ENCODE measurements at places on chromosomes 11 and 22.

- H3K36me3 ChIP-seq, result no peaks in the 10 kb centered on the region
- H3K4me3 ChIP-seq, result no peak overlapping the region
- no peaks in the 10 kb centered on the region for H3K27me3 ChIP-seq
- H3K4me1 ChIP-seq, result no peaks in the 10 kb centered on the region
- no peak for DNase-seq
Observed at GRCh38 chr11:74268456-74268855, 43.0 kb downstream of the P4HA3 start.

DNA sequence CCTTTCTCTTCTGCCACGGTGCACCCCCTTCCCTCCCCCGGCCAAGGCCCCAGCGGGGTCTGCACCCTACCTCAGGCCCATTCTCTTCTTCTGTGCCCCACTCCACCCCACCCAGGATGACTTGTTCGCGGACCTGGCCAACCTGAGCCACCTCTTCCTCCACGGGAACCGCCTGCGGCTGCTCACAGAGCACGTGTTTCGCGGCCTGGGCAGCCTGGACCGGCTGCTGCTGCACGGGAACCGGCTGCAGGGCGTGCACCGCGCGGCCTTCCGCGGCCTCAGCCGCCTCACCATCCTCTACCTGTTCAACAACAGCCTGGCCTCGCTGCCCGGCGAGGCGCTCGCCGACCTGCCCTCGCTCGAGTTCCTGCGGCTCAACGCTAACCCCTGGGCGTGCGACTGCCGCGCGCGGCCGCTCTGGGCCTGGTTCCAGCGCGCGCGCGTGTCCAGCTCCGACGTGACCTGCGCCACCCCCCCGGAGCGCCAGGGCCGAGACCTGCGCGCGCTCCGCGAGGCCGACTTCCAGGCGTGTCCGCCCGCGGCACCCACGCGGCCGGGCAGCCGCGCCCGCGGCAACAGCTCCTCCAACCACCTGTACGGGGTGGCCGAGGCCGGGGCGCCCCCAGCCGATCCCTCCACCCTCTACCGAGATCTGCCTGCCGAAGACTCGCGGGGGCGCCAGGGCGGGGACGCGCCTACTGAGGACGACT is 15.9 kb downstream of the RTN4RL2 start:
- peak overlapping the region; percentile 29 for H3K4me3 ChIP-seq
- no peak overlapping the region for H3K27ac ChIP-seq
- no peaks in the 10 kb centered on the region for H3K27me3 ChIP-seq
- H3K36me3 ChIP-seq, result no peaks in the 10 kb centered on the region
- DNase-seq, result no peak

DNA sequence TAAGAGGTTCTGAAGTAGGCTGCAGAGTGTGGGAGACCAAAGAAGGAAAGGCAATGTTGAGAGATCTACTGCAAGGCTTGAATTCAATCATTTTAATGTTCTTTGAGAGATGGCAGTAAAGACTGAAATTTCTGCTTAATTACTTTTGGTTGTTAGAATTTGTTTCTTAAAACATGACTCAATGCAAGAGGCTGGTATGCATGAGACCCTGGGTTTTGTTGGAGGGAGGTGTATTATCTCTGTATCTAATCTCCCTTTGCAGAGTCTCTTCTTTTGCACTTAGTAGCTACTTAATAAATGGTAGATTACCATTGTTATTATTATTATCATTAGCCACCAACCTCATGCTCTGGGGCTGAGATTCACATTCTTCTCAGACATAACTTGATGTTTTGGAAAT is 87.4 kb upstream of the DRD2 start:
- no peak overlapping the region for H3K27ac ChIP-seq
- H3K4me3 ChIP-seq, result no peak overlapping the region
- no peaks in the 10 kb centered on the region for H3K4me1 ChIP-seq
- DNase-seq, result no peak
- no peaks in the 10 kb centered on the region for H3K27me3 ChIP-seq

GRCh38 chr22:28341001-28341400 is 338.6 kb downstream of the TTC28 start:
- H3K27ac ChIP-seq, result no peak overlapping the region
- H3K36me3 ChIP-seq, result no peaks in the 10 kb centered on the region
- H3K27me3 ChIP-seq, result no peaks in the 10 kb centered on the region
- no peak overlapping the region for H3K4me3 ChIP-seq

DNA sequence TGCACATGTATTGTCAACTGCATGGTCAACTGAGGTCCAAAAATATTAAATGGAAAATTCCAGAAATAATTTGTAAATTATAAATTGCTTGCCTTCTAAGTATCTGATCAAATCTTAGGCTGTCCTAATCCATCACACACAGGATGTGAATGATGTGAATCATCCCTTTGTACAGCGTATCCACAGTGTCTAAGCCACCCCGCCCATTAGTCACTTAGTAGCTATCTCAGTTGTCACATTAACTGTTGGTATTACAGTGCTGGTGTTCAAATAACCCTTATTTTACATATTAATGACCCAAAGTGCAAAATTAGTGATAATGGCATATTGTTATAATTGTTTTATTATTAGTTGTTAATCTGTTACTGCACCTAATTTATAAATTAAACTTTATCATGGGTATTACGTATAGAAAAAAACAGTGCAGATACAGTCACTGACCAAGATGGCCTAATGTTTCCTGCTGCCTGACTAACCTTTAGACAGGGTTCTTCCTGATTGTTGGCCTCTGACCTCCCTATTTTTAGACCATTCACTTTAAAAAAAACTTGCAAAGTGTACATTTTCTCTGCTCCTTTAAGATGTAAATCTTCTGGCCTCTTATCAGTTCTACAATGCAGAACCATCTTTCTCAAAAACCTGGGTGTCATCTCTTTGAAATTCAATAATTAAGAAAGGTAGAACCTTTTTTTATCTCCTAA is 2.9 kb upstream of the SVIP start:
- peaks cover 20% of the 10 kb centered on the region for H3K4me1 ChIP-seq
- no peak for DNase-seq
- H3K27me3 ChIP-seq, result no peaks in the 10 kb centered on the region
- H3K4me3 ChIP-seq, result no peak overlapping the region
- no peak overlapping the region for H3K27ac ChIP-seq
- H3K36me3 ChIP-seq, result no peaks in the 10 kb centered on the region

DNA sequence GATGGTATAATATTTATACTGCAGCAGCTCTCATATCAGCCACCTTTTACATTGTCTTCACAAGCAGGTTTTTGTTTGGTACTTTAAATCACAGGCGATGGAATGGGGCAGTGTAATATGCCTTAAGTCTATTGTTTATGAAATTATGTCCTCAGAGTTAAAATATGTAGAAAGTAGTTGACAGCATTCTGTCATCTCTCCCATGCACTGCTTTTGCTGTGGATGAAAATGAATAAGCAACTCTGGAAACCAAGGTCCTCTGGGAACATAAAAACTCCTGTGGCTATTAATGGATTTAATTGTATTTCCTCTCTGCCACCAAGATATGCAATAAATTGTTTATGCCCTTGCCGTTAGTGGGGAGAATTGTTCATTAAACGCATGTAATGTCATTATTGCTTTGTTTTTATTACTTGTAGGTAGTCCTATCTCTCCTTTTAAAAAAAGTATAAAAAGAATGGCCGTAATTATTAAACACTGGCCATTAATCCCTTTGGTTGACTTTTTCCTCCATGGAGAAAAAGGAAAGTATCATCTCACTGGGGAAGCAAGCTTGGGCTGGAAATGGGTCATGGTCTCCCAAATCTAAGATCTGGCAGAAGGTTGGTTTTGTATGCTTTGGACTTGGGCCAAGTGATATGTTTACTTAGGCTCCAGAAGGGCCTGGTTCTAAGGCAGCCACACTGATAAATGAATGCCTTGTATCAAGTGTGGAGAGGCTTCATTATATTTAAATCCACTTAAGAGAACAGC is 13.1 kb downstream of the PACS1 start:
- H3K4me1 ChIP-seq, result no peaks in the 10 kb centered on the region
- no peak overlapping the region for H3K27ac ChIP-seq
- DNase-seq, result no peak
- H3K4me3 ChIP-seq, result no peak overlapping the region
- no peaks in the 10 kb centered on the region for H3K27me3 ChIP-seq
- no peaks in the 10 kb centered on the region for H3K36me3 ChIP-seq

GRCh38 chr11:103091064-103091800 is 728 bp downstream of the DCUN1D5 start:
- DNase-seq, result peak; percentile 14
- peaks cover 40% of the 10 kb centered on the region for H3K4me1 ChIP-seq
- peaks cover 21% of the 10 kb centered on the region for H3K27me3 ChIP-seq
- H3K4me3 ChIP-seq, result peak overlapping the region; percentile 70
- peaks cover 8% of the 10 kb centered on the region for H3K36me3 ChIP-seq
- peak overlapping the region; percentile 77 for H3K27ac ChIP-seq

DNA sequence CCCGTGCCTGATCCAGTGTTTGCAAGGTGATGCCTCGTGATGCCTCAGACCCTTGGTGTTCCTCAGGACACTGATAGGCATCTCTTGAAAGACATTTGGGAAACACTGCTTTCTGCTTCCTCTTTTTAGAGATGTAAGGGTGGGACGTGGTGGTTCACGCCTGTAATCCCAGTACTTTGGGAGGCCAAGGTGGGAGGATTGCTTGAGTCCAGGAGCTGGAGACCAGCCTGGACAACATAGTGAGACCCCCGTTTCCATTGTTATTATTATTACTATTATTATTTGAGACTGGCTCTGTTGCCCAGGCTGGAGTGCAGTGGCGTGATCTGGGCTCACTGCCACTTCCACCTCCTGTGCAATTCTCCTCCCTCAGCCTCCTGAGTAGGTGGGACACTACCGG is 6.5 kb upstream of the SOX10 start:
- peak overlapping the region; percentile 97 for H3K27ac ChIP-seq
- H3K36me3 ChIP-seq, result peaks cover 50% of the 10 kb centered on the region
- no peaks in the 10 kb centered on the region for H3K27me3 ChIP-seq
- peaks cover 40% of the 10 kb centered on the region for H3K4me1 ChIP-seq

Measured in tibial nerve (tissue), 4 donors.